Liver (tissue), 10 donors: ENCODE measurements at places on chromosomes 3 and 15. TPM values are rescaled to one million over a fixed set of nuclear protein-coding genes. Genes with fewer than 3 reads are reported as not detected.
A peak's percentile ranks its signal among the peaks of the same experiment; 100 is the strongest.

Gene CFAP92
- total RNA-seq: 0.05 TPM

Gene C3orf22
- not detected for total RNA-seq

Gene RTP1
- not detected for total RNA-seq

Gene SLC12A8
- 2.7 TPM for total RNA-seq

Gene GNB4
- 7.8 TPM for total RNA-seq

Gene CXCR6
- total RNA-seq: 0.75 TPM

Gene ZIC1
- not detected for total RNA-seq

Gene CKMT1A
- total RNA-seq: 0.65 TPM

- H3K4me3 ChIP-seq: no peak overlapping the region
- H3K36me3 ChIP-seq: no peaks in the 10 kb centered on the region
- no peak overlapping the region for H3K27ac ChIP-seq
- H3K27me3 ChIP-seq: no peaks in the 10 kb centered on the region
- no peak for DNase-seq
Observed at GRCh38 chr15:58522391-58522790, 90.6 kb downstream of the LIPC start.

DNA sequence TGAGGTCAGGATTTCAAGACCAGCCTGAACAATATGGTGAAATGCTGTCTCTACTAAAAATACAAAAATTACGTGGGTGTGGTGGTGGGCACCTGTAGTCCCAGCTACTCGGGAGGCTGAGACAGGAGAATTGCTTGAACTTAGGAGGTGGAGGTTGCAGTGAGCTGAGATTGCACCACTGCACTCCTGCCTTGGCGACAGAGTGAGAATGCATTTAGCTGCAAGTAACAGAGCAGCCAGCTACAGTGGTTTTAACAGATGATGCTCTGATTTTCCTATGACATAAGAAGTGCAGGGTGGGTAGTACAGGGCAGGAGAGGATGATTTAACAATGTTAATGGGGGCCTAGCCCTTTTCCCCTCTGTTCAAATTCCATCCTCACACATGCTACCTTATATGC lies 267.9 kb downstream of the RPLP1 start:
- H3K36me3 ChIP-seq: no peaks in the 10 kb centered on the region
- H3K27me3 ChIP-seq: no peaks in the 10 kb centered on the region
- H3K27ac ChIP-seq: peak overlapping the region; percentile 27

GRCh38 chr3:150324788-150325187 lies 83.3 kb upstream of the TSC22D2 start:
- no peak overlapping the region for H3K27ac ChIP-seq
- H3K27me3 ChIP-seq: no peaks in the 10 kb centered on the region
- H3K4me3 ChIP-seq: no peak overlapping the region
- no peaks in the 10 kb centered on the region for H3K4me1 ChIP-seq

GRCh38 chr15:40511472-40512133 lies 40.8 kb downstream of the CHST14 start:
- peak; percentile 79 for DNase-seq
- no peaks in the 10 kb centered on the region for H3K27me3 ChIP-seq
- H3K4me1 ChIP-seq: peaks cover 3% of the 10 kb centered on the region
- no peaks in the 10 kb centered on the region for H3K36me3 ChIP-seq
- peak overlapping the region; percentile 86 for H3K27ac ChIP-seq

DNA sequence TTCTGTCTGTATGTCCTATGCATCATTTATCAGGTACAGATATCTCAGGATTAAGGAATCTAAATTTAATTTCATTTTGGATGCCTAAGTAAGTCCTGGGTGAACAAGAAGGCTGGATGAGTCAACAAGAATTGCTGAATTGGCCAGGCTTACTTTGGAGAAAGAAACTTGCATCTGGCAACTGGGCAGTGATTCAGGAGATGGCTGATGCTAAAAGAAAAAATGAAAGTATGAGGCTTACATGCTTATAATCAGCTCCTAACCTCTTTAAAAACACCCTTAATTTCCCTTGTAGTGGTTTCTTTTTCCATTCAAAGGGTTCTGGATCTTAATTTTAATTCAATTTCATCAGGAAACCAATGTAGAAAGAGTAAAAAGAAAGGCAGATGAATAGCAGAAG lies 228.8 kb upstream of the PEX5L start:
- no peak for DNase-seq
- no peaks in the 10 kb centered on the region for H3K27me3 ChIP-seq
- no peaks in the 10 kb centered on the region for H3K36me3 ChIP-seq
- no peak overlapping the region for H3K27ac ChIP-seq
- no peaks in the 10 kb centered on the region for H3K4me1 ChIP-seq

- H3K4me3 ChIP-seq: no peak overlapping the region
- H3K36me3 ChIP-seq: no peaks in the 10 kb centered on the region
Observed at GRCh38 chr3:71464613-71465012, 118.9 kb downstream of the FOXP1 start.

- no peaks in the 10 kb centered on the region for H3K4me1 ChIP-seq
- no peak for DNase-seq
- no peaks in the 10 kb centered on the region for H3K36me3 ChIP-seq
- no peak overlapping the region for H3K4me3 ChIP-seq
- no peaks in the 10 kb centered on the region for H3K27me3 ChIP-seq
- no peak overlapping the region for H3K27ac ChIP-seq
Observed at GRCh38 chr15:47246317-47246716, 471.0 kb upstream of the SEMA6D start.

DNA sequence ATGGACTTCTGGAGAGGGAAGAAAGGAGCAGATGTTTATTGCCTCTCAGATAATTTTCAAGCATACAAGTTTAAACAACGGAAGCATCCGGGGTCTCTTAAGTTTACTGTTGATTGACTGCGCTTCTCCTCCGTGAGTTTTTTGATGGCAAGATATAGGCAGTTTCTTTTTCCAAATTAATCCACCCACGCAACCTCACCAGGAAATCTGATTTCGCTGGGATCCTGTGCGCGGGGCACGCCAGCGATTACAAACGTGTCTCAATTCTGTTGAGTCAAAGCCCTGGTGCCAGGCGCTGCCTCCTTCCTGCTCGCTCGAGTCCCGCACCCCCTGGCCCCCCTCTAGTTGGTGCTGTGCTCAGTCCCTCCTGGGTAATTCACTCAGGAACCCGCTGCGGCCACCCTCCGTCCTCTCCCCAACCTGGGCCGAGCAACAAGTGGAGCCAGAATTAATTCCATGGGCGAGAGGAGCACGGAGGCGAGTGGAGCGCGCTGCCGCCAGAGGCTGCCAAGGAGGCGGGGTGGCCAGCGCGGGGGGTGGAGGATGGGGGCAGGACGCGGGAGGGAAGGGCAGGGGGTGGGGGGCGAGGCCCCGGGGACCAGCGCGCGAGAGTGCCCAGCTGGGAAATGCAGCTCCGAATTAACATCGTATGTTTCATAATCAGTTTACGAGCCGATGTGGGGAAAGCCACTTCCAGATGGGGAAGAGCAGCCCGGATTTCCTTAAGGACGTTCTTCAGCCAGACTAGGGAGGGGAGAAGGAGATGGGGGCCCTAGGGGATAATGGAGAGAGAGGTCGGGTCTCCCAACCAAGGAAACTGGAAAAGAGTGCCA lies 6.0 kb downstream of the WNT5A start:
- no peak for DNase-seq
- H3K27me3 ChIP-seq: no peaks in the 10 kb centered on the region
- no peak overlapping the region for H3K27ac ChIP-seq
- H3K36me3 ChIP-seq: no peaks in the 10 kb centered on the region
- H3K4me3 ChIP-seq: no peak overlapping the region

DNA sequence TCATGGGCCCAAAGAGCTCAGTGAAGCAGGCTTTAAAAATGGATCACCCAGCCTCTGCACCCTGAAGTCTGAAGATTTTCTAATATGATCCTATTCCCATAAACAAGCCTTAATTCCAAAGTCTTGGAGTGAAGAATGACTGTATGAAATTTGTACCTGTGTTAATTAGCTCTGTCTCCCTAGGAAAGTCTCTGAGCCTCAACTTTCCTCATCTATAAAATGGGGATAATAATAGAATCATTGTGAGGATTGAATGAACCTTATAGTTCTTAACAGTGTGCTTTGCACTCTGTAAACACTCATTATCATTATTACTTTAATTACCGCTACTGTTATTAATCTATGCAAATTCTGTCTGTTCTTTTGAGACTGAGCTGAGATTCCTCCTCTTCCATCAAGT lies 61.9 kb downstream of the CDAN1 start:
- H3K27ac ChIP-seq: no peak overlapping the region
- no peak for DNase-seq
- H3K4me3 ChIP-seq: no peak overlapping the region
- H3K4me1 ChIP-seq: no peaks in the 10 kb centered on the region
- H3K36me3 ChIP-seq: no peaks in the 10 kb centered on the region
- H3K27me3 ChIP-seq: no peaks in the 10 kb centered on the region

DNA sequence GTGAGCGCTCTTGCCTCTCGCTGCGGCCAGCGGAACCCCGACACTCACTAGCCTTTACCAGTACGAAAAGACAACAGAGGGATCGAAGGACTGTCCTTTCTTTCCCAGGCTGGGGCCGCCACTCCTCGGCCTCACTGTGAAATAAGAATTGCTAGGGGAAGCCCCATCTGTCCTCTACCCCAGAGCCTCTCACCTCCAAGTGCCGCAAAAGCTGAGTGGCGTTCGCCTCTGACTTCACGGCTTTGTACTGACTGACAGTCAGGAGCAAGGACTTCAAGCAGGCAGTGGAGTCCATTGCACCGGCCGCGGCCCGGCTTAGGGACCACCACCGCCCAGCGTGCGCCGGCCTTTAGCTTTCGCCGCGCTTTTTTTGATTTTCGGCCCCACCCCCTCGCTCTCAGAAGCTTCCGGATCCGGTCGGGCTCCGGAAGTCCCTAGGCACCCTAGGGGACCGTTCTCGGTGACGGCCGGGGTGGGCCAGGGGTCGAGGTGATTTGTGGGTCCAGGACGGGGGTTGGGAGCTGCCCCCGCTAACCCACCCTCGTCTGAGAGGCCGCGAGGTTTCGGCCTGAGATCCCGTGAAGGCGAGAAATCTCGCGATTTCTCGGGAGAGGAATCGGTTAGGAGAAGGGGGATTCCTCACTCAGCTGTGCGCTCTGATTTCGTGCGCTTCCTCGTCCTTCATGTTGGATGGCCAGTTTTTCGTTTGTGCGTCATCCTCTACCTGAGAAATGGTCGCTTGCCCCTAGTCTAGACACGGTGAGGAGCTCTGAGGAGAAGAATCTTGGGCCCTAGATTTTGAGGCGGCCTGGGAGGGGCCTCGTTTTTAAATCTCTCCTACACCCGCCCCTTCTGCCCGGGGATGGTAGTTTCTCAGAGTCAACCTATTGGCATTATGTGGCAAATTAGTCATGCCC lies at the start of the genes CIP2A and DZIP3:
Gene CIP2A (minus strand): TSS at position 358 of the 917 bp plus-strand sequence. CDS start 63 bp downstream, at position 295.
Gene DZIP3 (plus strand): TSS at position 642 of the 917 bp plus-strand sequence. CDS start 15,685 bp downstream, outside the sequence.
- no peaks in the 10 kb centered on the region for H3K36me3 ChIP-seq
- DNase-seq: peak; percentile 89
- peaks cover 7% of the 10 kb centered on the region for H3K4me1 ChIP-seq

GRCh38 chr15:95830281-95830680 lies 500.2 kb upstream of the NR2F2 start:
- no peak overlapping the region for H3K27ac ChIP-seq
- H3K4me3 ChIP-seq: no peak overlapping the region
- DNase-seq: no peak

DNA sequence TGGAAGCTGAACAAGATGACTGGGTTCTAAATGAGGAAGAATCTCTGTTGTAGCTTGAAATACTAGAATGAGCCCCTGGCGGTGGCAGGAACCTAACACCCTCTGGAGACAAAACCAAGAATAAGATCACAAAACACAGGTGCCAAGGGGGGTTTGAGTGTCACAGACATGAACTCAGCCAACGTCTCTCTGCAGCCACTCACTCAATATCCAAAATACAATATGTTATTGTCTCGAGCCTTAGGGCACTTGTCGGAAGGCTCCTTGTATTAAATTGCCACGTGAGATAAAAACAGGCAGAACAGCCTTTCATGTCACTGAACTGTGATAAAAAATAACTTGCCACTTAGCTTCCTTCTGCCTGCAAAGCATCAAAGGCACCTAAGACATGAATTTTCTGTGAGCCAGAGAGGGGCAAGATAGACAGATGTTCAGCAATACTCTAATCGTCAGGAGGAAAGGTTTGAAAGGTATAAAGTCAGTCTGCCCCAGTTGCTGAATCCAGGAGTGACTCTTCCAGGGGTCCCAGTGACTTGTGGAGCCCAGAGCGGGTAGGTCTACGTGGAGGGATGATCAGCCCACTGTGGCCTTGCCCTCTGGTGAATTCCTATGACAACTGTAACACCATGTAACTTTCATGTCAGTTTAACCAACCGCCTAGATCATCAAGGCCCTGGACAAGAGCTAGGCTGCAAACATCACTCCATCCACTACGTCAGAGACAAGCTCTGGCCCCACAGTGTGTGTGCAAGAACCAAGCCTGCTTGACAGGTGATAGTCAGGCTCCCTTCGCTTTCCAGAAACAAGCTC lies 165.2 kb downstream of the OSBPL10 start:
- no peaks in the 10 kb centered on the region for H3K27me3 ChIP-seq
- no peak for DNase-seq
- H3K4me1 ChIP-seq: no peaks in the 10 kb centered on the region
- no peak overlapping the region for H3K27ac ChIP-seq

- H3K27me3 ChIP-seq: no peaks in the 10 kb centered on the region
- peaks cover 25% of the 10 kb centered on the region for H3K4me1 ChIP-seq
- H3K36me3 ChIP-seq: no peaks in the 10 kb centered on the region
- H3K27ac ChIP-seq: no peak overlapping the region
Observed at GRCh38 chr15:64166102-64166890, 3.5 kb upstream of the PPIB start.

- H3K27ac ChIP-seq: no peak overlapping the region
- no peak overlapping the region for H3K4me3 ChIP-seq
- no peaks in the 10 kb centered on the region for H3K4me1 ChIP-seq
- DNase-seq: no peak
- H3K36me3 ChIP-seq: peaks cover 2% of the 10 kb centered on the region
- H3K27me3 ChIP-seq: no peaks in the 10 kb centered on the region
Observed at GRCh38 chr15:71250936-71251583, 135.8 kb downstream of the THSD4 start.

GRCh38 chr15:66894363-66894762 lies 171.0 kb upstream of the SMAD3 start:
- no peaks in the 10 kb centered on the region for H3K4me1 ChIP-seq
- H3K27me3 ChIP-seq: no peaks in the 10 kb centered on the region
- H3K36me3 ChIP-seq: no peaks in the 10 kb centered on the region
- DNase-seq: peak; percentile 16
- no peak overlapping the region for H3K27ac ChIP-seq

GRCh38 chr3:7576071-7576470 lies 715.2 kb downstream of the GRM7 start:
- no peaks in the 10 kb centered on the region for H3K36me3 ChIP-seq
- H3K27ac ChIP-seq: no peak overlapping the region

GRCh38 chr3:177596816-177597271 lies 399.6 kb upstream of the TBL1XR1 start:
- H3K27me3 ChIP-seq: no peaks in the 10 kb centered on the region
- peaks cover 18% of the 10 kb centered on the region for H3K4me1 ChIP-seq
- H3K36me3 ChIP-seq: no peaks in the 10 kb centered on the region
- no peak overlapping the region for H3K4me3 ChIP-seq
- H3K27ac ChIP-seq: peak overlapping the region; percentile 75

- no peak overlapping the region for H3K4me3 ChIP-seq
- DNase-seq: no peak
- H3K27ac ChIP-seq: no peak overlapping the region
- no peaks in the 10 kb centered on the region for H3K27me3 ChIP-seq
- H3K4me1 ChIP-seq: peaks cover 2% of the 10 kb centered on the region
- H3K36me3 ChIP-seq: no peaks in the 10 kb centered on the region
Observed at GRCh38 chr15:73932381-73933191, 6.3 kb downstream of the LOXL1 start.
